ENCODE measurements at places on chromosomes 1 and 21. TPM values are rescaled to one million over a fixed set of nuclear protein-coding genes. Genes with fewer than 3 reads are reported as not detected.

SLC30A10 gene
- total RNA-seq = not detected

CRYAA gene
- not detected for total RNA-seq

AMY1B gene
- not detected for total RNA-seq

FCRL2 gene
- total RNA-seq = not detected

GABRD gene
- total RNA-seq = not detected

LCE3D gene
- total RNA-seq = not detected

MAST2 gene
- 65.4 TPM for total RNA-seq

ANKRD35 gene
- not detected for total RNA-seq

GRCh38 chr1:109890115-109890953 is 20.3 kb upstream of the CSF1 start:
- no peak for DNase-seq

GRCh38 chr21:33762803-33763581 is 120.7 kb downstream of the ITSN1 start:
- no peak for DNase-seq

DNA sequence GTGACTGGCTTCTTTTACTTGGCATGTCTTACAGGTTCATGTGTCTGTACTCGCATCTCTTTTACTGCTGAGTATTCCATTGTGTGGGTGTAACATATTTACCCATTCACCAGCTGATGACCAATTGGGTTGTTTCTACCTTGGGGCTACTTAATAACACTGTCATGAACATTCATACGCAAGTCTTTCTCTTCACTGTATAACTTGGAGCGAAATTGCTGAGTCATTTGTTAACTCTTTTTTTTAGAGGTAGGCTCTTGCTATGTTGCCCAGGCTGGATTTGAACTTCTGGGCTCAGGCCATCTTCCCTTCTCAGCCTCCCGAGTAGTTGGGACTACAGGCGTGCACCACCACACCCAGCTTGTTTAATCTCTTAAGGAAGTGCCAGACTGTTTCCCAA is 6.5 kb downstream of the PYCR2 start:
- DNase-seq = no peak

DNA sequence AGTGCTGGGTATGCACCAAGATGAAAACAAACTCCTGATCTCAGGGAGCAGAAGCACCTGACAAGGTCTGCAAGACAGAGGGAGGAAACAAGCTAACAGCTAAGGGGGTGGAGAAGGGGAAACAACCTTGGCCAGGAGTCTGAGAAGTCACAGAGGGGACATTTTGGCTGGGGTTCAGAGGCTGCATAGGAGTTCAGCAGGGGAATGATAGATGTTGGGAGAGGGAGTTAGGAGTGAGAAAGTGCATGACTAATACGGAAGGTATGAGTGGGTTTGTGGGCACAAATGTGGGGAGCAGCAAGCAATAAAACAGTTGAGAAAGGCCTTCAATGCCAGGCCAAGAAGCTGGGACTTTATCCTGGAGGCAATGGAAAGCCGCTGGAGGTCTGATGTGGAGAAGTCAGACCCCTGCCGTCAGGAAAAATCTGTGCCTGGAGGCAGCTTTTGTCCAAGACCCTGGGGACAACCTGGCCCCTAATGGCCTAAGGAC is 16.4 kb downstream of the EPHA2 start:
- no peak for DNase-seq

DNA sequence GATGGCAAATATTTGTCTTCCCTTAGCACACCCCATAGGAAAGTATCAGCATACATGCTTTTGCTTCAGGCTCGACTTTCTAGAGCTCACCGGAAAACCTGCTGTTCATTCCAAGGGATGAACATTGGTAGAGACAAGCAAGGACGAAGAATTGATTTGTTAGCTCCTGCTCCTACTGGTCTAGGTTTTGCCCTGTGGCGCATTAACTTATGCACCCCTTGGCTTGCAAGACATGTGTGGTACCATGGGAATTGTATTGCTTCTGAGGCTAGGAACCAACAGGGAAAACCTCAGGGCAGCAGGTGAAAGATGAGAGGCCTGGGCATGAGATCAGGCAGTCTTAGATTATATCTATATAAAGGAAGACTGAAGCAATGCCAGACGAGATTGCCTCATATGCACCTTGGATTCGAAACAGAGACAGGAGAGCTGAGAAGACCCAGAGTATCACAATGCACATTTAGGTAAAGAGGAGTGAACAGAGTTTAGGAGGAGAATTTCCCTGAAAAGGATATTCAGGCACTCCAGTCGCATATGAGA is 771.2 kb upstream of the B3GALT2 start:
- no peak for DNase-seq

DNA sequence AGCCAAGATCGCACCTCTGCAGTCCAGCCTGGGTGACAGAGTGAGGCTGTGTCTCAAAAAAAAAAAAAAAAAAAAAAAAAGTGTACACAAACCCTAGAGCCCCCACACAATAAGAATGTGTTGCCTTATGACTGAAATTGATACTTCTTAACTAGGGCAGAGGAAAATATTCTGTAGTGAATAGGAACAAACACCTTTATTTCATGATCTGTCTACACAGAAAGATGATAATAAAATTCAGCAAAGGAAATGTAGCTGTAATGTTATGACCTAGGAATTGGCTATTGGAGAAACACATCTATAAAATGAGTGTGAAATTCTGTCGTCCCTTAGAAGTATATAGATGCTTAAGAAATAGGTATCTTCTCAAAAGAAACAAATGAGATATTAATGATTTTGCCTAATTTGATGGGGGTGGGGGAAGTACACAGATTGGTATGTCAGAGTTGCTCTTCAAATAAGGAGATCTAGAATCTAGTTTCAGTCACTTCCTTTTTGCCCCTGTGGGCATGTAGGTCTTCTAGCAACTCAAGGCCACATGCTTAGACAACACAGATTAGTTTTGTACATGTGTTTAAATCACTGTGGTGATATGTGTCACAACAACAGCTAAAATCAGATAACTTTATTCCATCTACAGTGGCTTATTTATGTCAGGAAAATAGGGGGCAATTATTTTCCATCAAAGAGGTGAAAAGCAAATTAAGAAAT is 10.7 kb upstream of the GPR25 start:
- no peak for DNase-seq

GRCh38 chr1:10497109-10497508 is 22.4 kb downstream of the PEX14 start:
- DNase-seq = no peak

DNA sequence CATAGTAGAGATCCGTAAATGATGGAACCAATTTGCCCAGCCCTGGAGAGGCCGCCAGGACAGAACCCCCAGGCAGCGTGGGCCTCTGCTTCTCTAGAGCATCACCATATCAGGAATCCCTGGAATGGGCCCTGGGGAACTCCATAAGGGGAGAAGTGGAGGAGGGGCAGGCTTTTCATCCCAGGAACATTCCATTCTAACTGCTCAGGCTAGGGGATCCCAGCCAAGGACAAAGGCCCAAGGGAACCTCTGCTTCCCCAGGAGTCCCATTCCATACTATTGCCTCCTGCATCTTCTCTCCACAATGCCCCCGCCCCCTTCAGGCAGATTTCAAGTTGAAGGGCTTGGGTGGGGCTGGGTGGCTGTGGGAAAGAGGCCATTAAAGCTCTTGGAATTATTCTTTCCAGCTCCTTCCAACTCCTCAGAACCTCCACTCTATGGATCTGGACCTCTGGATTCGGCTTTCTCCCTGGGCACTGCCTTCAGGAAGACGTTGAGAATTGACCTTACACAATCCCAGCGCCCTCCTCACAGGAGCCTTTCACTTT is 6.0 kb downstream of the TRNP1 start:
- peak; percentile 93 for DNase-seq

GRCh38 chr1:4494558-4494957 is 159.9 kb upstream of the AJAP1 start:
- DNase-seq = no peak

DNA sequence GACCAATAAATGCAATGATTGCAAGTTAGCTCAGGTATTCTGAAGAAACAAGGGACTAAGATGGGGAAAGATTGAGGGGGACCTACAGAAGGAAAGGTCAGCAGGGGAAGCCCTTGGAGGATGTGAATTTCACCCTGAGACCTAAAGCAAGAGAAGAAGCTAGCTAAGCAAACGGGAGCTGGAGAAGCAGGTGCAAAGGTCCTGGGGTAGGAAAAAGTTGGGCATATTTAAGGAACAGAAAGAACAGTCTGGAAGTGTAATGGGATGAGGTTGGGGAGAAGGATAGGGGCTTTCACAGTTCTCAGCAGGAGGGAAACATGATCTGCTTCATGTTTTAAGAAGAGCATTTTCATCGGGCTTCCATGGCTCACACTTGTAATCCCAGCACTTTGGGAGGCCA is 89.7 kb upstream of the SLC45A1 start:
- DNase-seq = no peak

GRCh38 chr21:45090966-45091365 is 16.6 kb downstream of the ADARB1 start:
- DNase-seq = no peak

DNA sequence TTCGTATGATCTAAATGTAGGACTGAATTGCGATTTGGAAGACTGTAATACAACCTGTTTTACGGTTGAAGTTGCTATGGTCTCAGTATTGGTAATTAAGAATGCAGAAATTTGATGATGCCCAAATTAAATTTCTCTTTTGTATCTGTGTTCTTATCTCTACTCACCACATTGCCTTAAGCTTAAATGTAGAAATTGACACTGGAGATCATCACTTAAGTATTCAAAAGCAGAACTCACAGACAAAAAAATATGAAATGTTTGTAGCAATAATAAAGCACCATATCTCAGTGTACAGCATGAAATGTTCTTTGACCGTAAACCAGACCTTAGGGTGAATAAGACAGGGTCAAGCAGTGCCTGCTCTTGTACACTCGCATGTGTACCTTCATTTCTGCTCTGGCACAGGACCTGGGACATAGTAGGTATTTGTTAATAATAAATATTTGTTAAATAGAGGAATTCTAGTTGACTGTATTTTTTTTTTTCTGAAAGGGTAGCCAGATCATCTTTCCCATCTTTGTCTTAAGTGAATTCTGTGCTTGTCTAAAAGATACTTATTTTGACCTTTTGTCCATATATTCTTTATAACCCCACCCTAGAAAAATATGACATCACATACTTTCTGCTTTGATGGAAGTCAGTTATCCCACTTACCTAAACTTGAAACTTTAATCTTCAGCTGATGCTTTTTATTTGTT is 1.5 kb downstream of the CDC7 start:
- no peak for DNase-seq

DNA sequence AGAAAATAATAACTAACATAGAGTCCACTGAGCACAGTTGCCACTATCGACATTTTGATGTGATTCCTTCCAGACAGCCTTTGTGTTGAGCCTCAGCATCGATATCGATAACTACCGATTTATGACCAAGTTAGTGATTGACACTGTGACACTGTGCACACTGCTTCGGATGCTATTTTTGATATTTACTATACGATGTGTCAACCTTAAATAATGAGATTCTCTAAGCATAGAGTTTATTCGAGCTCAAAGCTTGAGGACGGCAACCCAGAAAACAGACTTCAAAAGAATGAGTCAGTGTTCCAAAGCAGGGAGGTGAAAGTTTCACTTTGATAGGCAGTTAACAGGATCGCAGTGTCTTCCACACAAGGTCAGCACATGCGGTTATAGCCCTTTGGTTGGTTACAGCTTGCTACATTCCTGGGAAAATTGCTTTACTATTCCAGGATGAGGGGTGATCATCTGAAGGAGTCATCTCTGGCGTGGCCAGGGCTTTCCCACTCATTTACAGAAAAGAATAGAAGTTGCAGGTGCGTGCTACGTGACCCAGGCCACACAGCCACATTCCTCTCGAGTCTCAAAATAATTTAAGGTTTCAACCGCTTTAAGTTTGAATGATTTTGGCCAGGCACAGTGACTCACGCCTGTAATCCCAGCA is 53.6 kb upstream of the EFHD2 start:
- no peak for DNase-seq

- no peak for DNase-seq
Observed at GRCh38 chr1:3420218-3420951, 34.1 kb upstream of the ARHGEF16 start.

GRCh38 chr1:180168786-180169639 is 14.3 kb downstream of the QSOX1 start:
- no peak for DNase-seq

DNA sequence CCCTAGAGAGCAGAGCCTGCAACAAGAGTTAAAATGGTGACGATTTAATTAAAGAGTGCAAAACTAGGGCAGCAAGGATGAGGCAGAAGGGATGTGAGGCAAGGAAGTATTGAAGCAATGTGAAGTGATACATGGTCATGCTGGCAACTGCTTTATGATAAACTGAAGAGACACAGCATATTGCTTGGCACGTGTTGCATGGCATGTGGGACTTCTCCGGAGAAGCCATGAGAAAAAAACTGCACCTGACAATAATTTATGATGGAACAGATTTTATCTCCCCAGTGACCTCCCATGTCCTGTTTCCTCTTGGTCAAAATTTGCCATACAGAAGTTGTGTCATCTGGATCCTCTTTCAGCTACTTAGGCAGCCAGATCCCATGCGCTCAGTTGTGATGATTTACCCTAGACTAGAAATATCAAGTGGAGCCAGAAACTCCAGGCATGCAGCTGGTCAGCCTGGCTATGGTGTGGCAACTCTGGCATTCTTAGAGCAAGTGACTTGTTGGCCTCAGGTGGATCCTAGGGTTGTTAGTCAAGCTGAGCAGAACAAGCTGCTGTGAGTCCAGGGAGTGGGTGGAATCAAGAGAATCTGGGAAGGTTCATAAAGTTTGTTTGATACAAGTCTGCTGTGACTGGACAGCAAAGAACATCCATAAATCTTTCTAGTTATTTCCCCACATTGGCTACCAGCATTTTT is 611.4 kb upstream of the USP24 start:
- DNase-seq = no peak

- DNase-seq = no peak
Observed at GRCh38 chr21:37435120-37435519, 68.5 kb downstream of the DYRK1A start.

- no peak for DNase-seq
Observed at GRCh38 chr21:31234936-31235335, 109.1 kb downstream of the TIAM1 start.

DNA sequence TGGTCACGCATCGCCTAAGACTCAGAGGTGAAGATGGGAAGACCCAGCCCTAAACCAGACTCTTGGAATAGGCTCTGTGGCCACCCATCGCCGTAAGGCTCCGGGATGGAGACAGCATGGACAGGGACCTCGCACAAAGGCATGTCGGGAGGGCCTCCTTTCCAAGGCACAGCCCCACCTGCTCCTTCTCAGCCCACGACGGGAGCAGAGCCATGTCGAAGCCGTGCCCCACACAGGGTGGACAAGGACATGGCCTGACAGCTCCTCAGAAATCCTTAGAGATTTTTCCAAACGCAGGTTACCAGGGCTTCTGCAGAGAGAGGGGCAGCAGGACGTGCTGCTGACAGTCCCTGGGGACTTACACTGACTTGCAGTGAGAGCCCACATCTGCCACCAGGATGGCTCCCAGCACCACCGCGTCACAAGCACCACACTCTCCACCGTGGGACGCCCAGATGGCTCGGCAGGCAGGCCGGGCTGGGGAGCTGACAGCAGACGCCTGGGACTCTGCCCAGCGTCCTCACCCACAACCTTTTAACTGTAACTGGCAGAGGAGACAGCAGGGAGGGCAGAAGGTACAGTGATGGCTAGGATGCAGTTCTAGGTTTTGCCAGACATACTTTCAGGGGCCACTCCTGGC is 12.0 kb downstream of the SSU72 start:
- DNase-seq = no peak

Data from osteocyte (in vitro differentiated cells).